Smooth muscle cell of the brain vasculature (primary cell): ENCODE measurements at places on chromosomes 11 and 22.
A peak's percentile ranks its signal among the peaks of the same experiment; 100 is the strongest.

GRCh38 chr11:115117956-115118493 is 386.2 kb downstream of the CADM1 start:
- no peak for DNase-seq

DNA sequence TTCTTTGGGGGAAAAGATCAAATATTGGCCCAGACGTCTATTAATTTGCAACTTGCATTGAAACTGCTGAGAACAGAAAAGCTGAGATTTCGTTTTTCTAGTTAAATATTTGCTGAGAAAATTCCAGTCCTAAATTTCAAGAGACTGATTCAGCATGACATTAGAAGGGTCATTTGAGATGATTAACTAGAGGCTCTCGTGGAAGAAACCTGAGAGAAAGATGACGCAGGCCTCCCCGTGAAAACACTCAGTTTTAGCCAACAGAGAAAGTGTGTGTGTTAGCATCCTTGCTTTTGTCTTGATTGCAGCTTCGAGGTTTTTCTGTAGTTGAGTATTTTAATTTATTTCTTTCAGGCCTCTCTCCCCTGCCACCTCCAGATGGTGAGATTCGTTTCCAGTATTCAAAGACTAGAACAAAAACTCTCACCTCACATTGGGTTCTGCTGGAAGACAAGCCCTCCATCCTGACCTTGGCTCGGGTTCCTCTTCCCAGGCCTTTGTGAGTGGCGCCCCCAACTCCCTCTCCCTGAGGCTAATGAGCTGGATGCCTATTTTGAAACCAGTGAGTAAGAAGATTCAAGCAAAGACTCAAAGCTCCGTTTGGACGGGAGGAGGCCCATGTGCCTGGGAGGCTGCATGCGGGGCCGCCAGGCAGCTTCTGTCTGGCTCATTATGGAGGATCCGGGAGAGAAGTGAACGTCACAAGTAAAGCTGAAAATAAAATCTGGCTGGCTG is 52.4 kb downstream of the CELSR1 start:
- no peak for DNase-seq

DNA sequence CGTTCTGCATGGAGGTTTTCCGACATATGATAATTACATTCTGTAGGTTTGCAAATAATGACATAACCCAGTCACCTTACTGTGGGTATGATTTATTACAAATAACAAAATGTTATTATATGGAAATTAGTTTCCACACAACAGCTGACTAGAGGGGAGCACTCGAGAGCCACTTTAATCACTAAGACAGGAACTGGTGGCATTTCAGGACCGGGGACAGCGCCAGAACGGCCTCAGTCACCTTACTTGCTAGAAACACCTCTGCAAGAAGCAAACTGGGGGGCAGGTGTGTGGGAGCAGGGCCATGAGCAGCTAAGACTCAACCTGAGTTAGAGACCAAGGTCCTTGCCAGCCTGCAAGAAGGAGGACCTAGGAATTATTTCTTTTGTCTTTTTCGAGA is 199.9 kb downstream of the DSCAML1 start:
- no peak for DNase-seq

DNA sequence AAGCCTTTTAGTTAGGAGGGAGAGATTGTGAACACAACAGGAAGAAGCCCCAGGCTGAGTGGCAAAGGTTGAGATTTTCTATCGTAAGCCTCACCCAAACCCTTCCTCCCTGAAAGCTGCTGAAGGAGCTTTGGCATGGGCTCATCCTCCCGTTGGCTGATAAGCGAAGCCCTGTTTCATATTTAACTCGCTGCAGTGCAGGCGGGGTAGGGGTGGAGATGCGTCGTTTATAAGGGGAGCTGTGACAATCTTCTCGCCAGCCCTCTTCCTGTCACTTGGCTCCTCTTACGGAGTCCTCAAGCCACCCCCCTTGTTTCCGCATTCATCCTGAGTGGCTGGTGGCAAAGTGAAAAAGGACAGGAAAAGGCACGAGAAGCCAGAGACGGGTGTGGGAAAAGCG is 137.0 kb downstream of the OR4C45 start:
- DNase-seq: no peak

DNA sequence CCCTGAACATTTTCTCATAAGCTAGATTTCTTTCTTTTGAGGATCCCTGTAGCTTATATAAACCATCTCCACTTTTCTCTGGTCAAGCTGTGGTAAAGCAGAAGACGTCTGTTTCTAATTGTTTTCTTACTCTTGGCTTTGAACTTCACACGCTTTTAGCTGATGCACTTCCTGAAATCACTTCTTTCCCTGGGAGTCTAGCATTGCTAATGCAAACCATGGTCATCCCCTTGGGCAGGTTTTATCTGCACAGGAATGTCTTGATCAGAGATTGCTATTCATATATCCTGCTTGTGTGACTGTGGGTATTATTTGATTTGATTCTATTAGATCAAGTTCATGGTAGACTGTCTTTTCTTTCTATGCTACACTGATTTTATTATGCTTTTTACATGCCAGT is 199.2 kb upstream of the POU2AF2 start:
- no peak for DNase-seq

- DNase-seq: no peak
Observed at GRCh38 chr11:117002639-117003299, 95.5 kb downstream of the SIK3 start.

DNA sequence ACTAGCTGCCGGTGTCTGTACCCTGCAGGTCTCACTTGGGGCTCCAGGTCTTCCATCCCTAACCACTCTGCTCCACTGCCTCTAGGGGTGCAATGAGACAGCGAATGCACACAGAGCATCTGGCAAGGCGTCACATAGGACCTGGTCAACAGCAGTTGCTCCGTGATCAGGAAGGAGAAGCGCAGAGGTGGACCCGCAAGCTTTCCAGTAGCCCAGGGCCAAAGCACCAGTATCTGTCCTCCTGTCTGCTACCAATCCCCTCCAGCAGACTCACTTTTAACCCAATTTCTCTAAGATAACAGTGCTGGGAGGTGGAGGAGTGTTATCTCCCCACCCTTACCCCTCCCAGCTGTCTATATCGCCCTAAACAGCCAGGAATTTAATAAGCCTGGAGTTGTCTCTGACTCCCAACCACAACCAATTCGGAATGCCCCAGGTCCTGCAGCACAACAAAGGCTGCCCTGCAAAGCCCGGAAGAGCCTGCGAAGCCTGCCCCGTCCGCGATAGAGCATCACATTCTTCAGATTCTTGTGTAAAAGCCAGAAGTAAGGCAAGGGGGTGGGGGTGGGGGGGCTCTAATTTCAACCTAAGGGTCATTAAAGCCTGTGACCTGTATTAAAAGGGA is 19.3 kb downstream of the MYH9 start:
- no peak for DNase-seq

GRCh38 chr22:47328550-47329243 is 566.2 kb downstream of the TBC1D22A start:
- DNase-seq: peak; percentile 49

DNA sequence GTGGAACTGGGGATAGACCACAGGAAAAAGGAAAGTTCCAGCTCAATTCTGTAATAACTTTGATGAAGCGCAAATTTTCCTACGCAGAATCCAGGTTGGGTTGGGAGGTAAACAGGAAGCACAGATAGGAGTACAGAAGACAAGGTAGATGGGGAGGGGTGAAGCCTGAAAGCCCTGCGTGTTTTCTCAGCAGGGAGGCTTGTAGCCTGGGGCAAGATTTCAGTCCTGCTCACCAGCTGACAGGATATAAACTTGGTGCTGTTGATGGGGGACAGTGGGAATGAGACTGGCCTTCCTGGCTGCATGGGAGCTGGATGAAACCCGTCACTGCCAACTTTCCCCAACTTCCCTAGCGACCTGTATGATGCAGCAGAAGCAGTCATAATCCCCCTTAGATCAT is 114.9 kb downstream of the ARHGAP32 start:
- no peak for DNase-seq
